IPS DF 6.9 (cell line): ENCODE measurements at places on chromosomes 4 and X.

DNA sequence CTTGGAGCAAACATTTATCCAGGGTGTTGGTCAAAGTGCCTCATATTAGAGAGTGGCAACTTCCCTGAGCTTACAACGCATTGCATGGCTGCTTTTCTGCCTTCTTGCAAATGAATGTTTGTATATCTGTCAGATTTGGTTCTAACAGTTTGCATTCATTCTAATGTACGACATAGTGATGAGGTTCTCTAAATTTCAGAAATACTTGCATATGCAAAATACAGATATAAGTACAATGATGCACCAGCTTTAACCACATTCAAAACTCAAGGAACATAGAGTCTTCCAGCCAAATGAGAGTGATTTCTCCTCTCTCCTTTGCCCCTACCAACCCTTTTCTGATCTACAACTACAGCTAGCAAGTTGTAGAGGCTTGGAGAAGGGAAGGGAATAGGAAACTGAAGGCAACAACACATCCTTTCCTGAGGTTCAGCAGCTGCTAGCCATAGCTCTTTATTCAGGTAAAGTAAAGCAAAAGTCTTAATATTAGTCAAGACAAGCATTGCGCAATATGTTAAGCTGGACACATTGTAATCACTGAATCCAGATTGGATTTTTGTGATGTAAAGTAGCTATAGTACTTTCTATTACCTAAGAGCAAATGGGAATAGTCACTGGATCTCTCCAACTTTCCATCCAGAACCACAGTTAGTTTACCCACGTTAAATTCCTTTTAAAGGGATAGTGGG, 6.3 kb downstream of the TKTL2 start:
- DNase-seq, result no peak

GRCh38 chrX:130637591-130637990, 235.8 kb downstream of the RBMX2 start:
- no peak for DNase-seq

DNA sequence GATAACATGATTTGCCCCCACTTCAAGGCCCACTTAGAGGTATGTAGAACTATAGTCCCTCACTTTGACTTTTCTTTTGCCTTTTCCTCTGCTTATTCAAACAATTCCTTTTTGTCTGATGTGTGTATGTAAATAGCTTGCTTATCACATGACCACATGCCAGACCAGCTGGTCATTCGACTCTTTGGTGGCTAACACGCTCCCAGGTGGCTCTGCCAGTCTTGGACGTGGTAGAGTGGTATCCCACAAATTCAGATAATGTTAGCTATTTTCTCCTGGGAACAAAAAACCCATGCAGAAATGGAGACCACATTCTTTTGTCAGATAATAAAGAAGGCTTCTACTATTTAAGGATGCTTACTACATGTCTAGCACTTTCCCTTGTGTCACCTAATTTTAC, 47.9 kb downstream of the ARHGAP24 start:
- DNase-seq, result no peak

DNA sequence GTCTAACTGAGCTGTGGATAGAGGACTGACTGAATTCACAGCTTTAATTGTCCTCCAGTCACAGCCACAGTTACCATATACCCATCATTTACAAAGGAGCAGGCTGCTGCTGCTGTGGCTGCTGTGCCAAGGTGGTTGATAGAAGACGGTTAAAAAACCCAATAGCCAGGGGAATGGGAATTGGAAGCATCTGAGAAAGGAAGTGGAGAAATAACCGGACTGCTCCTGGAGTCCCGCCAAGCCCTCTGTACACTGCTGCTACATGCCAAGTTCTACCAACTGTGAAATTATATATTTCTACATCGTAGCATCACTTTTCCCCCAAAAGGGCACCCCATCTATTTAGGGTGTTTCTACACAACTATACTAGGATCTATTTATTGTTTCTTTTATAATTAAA, 279.7 kb upstream of the ARX start:
- DNase-seq, result no peak

GRCh38 chrX:72021975-72022374, 109.7 kb downstream of the RTL5 start:
- no peak for DNase-seq

- no peak for DNase-seq
Measured at GRCh38 chrX:21958916-21959315, 18.4 kb downstream of the SMS start.

GRCh38 chr4:36316607-36317006, 35.2 kb downstream of the DTHD1 start:
- DNase-seq, result no peak

DNA sequence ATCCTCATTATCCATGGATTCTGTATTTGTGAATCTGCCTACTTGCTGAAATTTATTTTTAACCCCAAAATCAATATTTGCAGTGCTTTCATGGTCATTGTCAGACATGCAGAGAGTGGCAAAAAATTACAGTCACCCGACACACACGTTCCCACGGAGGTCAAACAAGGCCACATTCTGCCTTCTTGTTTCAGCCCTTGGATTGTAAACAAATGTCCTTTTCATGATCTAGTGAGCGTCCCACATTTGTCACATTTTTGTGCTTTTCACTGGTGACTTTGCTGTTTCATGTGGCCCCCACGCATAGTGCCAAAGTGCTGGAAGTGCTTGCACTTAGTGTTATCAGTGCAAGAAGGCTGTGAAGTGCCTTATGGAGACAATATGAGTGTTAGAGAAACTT, 45.0 kb downstream of the SOD3 start:
- DNase-seq, result no peak

DNA sequence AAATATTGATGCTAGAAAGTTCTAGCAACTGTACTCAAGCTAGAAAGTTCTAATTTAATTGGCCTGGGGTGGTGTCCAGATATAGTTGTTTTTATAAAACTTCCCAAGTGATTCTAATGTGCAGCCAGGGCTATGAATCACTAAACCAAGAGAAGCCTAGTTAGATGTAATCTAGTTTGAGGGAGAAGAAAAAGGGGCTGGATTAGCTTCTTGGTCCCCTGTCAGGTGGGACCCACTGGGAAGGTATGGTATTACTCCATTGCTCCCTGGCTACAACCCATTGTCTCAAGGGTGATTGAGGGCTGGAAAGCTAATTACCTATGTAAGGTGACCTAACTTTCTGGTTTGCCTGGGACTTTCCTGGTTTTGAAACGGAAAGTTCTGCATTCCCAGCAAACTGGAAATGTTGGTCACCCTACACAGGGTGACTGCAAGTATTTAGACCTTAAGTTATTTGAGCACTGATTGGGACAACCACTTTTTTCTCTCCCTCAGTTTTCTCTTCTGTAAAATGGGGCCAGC, 23.9 kb upstream of the MSN start:
- DNase-seq, result no peak

- DNase-seq, result no peak
Measured at GRCh38 chr4:152848508-152848907, 68.8 kb downstream of the ARFIP1 start.

GRCh38 chr4:119939071-119939995, 127.3 kb downstream of the MAD2L1 start:
- no peak for DNase-seq

DNA sequence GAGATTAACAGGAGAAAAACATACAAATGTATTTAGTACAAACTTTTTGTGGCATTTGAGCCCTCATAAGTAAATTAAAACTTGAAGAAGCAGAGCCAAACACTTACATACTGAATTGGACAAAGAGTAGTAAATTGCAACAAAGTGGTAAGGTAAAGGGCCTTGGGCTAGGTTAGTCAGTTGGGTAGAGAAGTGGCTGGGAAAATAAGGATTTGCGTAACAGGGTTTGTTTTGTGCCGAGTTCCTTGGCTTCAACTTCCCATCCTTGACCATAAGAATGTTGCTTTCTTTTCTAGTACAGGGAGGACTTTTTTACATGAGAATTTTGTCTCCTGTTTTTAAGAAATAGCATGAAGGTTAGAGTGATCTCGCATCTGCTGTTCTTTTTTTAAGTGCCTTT, 33.3 kb upstream of the DSPP start:
- DNase-seq, result no peak

DNA sequence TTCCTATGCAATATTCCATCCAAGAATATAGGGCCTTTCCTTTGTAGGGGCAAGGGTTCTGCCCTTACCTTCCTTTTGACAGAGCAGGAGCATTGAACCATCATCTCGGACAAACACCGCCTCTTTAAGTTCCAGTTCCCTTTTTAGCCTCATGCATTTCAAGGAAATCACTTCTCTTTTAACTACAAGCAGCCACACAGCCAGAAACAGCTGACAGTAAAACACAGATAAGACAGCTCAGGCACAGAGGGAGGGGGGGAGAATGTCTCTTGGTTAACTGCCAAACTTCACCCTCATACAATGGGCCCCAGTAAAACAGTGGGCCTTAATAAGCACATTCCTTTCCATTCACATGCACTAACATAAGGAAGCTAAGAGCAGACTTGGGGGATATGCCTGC, 648.3 kb downstream of the GABRG1 start:
- DNase-seq, result no peak

DNA sequence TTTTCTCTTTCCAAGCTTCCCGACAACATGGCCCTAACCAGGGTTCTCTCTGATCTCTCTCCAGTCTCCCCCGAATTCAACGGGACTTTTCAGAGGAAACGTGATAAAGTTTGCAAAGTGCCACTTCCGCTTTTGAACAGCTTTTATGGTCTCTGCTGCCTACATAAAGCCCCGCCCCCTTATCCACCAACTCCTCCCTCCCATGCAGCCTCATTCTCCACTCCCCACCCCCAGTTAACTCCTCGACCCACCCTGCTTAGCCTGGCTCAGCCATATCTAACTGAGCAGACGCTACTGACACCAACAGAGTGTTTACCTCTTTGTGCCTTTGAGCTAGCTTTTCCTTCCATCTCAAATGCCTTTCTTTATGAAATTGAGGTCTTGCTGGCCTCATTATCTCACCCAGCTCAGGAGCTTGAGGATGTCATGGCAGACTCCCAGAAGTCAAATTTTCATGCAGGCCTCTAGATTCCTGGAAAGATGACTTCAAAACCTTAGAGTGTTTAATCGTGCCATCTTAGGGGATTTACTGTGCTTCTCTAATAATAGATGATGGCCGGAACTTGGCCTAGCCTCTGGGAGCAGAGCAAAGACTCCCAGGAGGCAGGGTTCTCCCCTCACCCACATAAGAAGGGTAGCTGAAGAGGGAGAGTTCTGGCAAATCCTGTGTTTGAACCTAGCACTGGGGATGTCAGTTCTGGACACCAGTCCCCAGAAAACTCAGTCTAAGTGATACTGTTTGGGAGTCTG, 606.0 kb downstream of the BCOR start:
- DNase-seq, result no peak

DNA sequence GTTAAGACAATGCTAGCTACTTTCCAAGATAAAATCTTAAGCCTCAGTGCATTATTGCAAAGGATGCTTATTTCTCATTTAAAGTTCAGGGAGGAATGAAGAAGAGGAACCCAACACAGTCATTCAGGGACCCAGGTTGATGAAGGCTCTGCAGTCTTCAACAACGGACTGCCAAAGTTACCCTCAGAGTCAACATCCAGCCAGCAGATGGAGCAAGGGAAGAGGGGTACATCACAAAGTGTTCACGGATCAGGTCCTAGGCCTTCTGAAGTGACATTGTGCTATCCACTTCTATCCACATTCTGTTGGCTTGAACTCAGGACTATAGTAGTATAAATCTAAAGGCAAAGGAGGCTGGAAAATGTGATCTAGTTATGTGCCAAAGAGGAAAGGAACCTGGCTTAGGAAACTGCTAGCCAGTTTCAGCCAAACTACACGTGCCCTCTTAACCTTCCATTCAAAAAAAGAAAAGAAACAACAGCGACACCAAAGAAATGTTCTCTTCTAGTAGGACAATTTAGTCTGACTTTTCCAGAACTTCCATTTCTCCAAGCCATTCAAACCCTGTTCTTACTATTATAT, 28.8 kb downstream of the NKX6-1 start:
- DNase-seq, result no peak

DNA sequence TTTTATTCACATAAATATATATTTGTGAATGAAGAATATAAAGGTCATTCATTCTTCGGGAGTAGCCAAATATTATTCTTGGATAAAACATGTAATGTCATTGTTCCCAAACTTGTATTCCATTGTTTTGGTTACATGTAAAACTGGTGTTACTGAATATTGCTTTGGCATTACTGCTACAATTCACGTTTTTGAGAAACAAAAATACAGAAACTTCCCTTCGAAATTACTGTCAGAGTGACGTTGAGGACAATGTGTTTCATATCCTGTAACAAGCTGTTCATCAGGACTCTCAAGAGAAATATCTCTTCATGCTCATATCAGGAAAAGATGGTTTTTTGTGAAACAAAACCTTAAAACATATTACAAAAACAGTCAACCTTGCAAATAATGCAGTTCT, 258.9 kb upstream of the DDX53 start:
- DNase-seq, result no peak

DNA sequence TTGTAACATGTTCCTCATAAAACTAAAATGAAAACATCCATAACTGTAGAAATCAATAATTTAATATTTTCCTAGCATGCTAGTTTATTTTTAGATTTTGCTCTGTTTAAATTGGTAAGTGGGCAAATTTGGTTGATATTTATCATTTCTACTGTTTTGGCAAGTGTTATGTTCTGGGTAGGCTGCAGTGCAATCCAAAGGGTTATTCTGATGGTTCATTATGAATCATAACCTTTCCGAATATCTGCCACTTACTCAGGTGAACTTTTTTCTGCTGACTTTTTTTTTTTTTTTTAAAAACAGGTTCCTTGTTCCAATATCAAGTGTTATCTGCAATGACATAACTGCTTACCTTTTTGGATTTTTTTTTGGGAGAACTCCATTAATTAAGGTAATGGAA, 52.0 kb downstream of the CDS1 start:
- no peak for DNase-seq

DNA sequence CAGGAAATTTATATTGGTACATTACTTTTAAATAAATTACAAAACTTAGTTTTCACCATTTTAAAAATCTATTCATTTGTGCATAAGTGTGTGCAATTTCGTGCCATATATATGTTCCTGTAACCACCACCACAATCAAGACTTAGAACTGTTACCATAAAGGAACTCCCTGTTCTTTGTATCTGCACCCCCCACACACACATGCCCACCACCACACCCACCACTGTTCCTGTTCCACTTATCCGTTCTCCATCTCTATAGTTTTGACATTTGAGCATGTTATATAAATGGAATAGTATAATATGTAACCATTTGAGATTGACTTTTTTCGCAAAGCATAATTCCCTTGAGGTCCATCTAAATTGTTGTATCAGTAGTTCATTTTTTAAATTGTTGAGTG, 73.7 kb downstream of the TAF1 start:
- DNase-seq, result no peak

DNA sequence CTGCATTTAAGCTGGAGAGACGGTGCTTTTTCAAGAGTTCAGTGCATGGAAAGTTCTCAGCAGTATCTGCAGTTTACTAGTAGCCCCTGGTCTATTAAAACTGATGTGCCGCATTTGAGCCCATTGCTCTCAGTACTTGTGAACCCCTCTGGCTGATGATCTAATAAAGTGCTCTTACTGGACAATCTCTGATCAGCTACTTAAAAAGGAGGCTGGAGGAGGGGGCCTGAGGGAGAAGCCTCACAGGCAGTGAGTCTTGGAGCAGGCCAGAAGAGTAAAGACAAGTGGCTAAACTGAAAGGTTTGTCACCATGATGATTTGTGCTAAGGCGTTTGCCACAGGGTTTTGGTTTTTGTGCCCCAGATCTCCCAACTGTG, 138.5 kb downstream of the ARX start:
- DNase-seq, result no peak
